ENCODE measurements at places on chromosomes 13 and 19. TPM values are rescaled to one million over a fixed set of nuclear protein-coding genes. Genes with fewer than 3 reads are reported as not detected.

The AP2S1 gene
- total RNA-seq: 120 TPM

The SCEL gene
- total RNA-seq: 54.8 TPM

The ZNF681 gene
- total RNA-seq: 1.7 TPM

The SYT3 gene
- 1.2 TPM for total RNA-seq

The ADAMTSL5 gene
- 3.3 TPM for total RNA-seq

GRCh38 chr13:80341756-80342370, 937 bp upstream of the SPRY2 start:
- DNase-seq: peak; percentile 76

DNA sequence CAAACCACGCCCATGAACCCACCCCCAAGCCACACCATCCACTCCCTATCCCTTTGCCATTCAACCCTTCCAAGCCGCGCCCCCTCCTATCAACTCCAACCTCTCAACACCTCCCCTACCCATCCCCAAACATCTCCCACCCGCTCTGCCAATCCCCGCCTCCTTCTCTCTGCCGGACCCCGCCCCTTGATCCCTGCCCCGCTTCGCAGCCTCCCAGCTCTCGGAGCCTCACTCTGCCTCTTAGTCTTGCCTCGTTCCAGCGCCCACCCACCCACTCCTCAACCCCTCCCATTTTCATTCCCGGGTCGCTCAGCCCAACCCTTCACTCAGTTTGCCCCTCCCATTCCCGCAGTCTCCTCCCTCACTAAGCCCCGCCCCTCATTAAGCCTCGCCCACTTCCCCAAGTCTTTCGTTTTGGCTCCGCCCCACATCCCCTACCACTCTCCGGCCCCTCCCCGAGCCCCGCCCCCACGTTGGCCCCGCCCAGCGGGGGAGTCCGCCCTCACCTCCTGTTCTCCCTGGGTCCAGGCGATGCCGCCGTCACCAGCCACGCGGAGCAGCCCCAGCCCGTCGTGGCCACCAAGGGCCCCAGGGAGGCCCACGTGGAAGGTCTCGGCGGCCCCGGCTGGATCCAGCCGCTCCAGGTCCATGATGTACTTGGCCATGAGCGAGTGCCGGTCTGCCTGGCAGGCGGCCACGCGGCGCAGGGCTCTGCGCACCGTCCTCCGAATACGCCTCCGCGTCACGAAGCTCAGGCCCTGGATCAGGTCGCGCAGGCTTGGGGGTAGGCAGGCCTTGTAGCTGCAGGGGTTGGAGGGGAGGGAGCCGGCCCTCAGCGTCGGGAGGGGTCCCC, 5.7 kb downstream of the JAK3 start:
- DNase-seq: peak; percentile 54

GRCh38 chr13:74003374-74003773, 130.8 kb downstream of the KLF12 start:
- DNase-seq: no peak

DNA sequence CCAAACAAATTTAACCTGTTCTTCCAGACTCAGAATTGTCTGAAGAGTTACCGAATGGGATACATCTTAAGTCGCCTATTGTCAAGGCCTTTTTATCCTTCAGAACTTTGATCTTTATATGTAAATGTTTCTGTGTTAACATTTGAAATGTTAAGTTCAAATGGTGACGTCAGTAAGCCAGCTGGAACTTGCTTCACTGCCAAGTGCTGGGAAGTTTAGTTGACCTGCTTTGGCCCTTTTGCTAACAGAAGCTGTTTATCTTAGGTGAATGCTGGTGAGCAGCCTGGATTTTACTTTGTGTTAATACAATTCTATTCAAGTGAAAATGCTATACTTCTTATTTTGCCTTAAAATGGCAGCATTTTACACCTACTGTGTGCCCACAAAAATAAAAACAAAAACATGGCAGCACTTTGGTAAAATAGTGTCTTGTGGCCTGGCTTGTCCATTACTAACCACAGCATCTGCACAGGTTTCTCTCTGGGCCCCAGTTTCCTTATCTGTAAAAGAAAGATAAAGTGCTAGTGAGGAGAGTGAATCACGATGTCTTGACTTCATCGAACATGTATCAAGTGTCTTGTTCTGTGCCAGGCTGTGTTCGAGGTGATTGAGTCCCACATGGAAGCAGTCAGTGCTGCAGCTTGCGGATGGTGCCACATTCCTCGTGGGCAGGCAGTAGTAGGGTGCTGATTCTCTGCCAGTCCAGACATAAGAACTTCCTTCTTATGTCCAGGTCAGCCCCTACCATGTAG, 2.2 kb downstream of the NAXD start:
- DNase-seq: no peak

- no peak for DNase-seq
Measured at GRCh38 chr19:38202504-38202903, 21.5 kb downstream of the DPF1 start.

- no peak for DNase-seq
Measured at GRCh38 chr19:29031216-29031615, 181.7 kb downstream of the UQCRFS1 start.

DNA sequence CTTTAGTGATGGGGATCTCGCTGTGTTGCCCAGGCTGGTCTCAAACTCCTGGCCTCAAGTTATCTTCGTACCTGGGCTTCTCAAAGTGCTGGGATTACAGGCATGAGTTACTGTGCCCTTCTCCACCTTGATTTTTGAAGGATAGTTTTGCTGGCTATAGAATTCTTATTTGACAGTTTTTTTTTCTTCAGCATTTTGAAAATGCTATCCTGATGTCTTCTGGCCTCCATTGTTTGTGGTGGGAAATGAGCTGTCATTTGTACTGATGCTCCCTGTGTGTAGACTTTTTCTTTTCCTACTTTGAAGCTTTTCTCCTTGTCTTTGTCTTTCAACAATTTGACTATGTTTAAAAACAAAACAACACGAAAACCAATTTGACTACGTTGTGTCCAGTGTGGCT, 54.2 kb downstream of the SIPA1L3 start:
- no peak for DNase-seq

DNA sequence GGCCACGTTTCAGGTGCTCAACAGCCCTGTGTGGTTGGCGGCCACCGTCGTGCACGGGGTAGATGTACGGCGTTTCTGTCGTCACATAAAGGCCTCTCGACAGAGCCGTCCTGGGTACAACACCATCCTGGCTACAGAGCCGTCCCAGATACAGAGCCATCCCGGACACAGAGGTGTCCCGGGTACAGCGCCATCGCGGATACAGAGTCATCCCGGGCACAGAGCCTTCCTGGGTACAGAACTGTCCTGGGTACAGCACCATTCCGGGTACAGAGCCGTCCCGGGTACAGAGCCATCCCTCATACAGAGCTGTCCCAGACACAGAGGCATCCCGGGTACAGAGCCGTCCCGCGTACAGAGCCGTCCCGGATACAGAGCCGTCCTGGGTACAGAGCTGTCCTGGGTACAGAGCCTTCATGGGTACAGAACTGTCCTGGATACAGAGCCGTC, 222.7 kb upstream of the SOX1 start:
- no peak for DNase-seq

GRCh38 chr13:50766013-50766412, 77.5 kb downstream of the DLEU7 start:
- DNase-seq: no peak

DNA sequence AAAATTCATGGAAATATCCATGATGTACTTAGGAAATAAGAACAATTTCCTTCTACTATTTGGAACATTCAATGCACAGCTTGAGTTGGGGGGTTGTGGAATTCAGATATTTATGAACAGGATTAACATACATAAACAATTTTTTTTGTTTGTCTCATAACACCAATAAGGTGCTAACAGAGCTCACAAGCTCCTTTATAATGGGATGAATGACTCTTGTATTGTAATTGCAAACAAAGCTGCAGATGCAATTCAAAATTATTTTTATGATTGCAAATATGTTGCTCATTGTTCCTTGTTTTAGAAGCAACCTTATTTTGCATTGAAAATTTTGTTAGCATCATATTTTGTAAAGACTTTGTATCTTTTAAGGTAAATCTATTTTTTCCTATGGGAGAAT, 265.7 kb downstream of the PCDH17 start:
- no peak for DNase-seq

DNA sequence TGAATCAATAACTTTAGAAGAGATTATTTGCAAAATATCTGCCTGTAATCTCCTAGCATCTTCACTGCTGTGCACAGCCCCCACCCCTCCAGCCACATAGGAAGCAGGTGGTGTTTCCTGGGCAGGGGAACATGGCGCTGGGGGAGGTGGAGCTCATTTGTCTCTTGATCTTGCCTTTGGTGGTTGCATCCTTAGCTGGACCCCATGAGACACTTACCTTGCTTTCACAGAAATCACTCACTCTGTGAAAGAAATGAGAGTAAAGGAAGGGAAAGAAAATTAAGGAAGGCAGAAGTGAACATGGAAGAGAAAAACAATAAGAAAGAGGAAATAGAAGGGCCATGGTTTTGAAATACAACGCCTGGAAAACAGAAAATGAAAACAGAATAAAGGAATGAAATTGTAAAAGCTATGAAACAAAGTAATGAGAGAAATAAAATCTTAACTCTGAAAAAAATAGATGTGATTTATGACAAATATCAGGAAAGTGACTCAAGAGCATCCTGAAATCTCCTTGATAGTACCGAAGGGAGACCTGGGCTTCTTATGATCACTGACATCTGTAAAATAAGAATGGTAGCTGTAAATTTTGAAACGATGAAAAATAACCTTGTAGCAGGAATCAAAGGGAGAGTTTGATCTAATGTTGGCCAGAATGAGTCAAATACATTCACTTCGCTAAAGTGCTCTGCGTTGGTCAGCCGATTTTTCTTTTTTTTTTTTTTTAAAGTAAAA, 17.2 kb upstream of the RNASEH2B start:
- no peak for DNase-seq

GRCh38 chr13:27354379-27354778, 70.0 kb upstream of the GTF3A start:
- DNase-seq: no peak

DNA sequence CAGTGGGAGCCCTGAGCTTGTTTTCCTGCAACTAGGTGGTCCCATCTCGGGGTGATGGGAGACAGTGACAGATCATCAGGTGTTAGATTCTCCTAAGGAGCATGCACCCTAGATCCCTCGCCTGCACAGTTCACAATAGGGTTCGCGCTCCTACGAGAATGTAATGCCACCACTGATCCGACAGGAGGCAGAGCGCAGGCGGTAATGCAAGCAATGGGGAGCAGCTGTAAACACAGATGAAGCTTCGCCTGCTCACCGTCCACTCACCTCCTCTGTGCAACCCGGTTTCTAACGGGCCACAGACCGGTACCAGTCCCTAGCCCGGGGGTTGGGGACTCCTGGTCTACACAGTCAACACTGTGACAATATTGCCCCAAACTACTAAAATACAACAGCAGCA, 38.8 kb downstream of the CARD8 start:
- no peak for DNase-seq

DNA sequence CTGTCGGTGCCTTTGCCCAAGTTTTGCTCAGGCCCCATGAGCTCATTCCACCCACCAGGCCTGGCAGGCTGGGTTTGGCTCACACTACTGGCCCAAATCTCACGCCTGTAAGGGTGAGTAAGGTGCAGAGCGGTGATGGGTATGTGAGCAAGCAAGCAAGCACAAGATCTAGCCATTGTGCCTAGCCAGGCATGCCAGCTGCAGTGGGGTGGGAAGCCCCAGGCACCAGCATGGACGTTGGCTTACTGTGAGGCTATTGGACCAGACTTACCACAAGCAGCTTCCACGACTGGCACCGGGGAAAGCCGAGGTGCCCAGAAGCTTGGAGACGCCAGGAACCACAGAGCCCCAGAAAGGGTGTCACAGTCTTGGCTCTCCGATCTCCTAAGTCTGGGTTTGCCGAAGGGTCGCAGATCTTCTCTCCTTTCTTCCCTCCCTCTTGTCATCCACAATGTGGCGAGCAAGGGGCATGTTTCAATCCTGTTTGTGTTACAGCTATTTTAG, 2659.4 kb upstream of the PCDH20 start:
- no peak for DNase-seq

DNA sequence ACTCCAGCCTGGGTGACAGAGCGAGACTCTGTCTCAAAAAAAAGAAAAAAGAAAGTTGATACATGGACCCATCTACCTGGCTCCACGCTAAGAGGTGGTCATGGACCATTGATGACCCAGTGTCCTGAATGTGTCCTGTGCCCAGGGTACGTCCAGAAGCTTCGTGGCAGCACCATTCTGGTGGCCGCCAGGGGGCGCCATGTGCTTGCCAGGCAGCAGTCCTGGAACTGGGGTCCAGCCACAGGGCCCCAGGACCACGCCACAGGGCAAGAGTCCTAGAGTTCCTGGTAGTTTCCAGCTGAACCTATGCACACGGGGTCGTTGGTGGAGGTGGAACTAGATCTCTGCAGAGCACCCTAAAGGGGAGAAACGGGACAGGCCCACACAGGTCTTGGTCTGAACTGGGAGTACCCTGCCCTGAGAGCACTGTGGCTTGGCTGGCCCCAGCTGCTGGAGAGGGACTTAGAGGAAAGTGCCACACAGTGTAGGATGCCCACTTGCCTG, 19.9 kb upstream of the FBXO27 start:
- peak; percentile 81 for DNase-seq

GRCh38 chr19:38697197-38697596, 47.1 kb downstream of the CAPN12 start:
- DNase-seq: no peak

GRCh38 chr13:101003566-101003965, 329.0 kb upstream of the TMTC4 start:
- DNase-seq: no peak

DNA sequence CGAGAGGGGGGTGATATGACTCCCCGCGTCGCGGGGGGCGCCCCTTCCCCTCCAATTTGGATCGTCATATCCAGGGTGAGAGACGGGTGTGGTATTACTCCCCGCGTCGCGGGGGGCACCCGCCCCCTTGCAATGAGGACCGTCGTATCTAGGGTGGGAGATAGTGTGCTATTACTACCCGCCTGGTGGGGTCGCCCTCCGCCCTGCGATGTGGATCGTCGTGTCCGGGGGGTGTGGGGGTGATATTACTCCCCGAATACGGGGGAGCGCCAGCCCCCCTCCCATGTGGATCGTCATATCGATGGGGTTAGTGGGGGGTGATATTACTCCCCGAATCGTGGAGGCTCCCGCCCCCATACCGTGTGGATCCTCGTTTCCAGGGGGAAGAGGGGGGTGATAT, 29.2 kb upstream of the RGCC start:
- DNase-seq: peak; percentile 46

DNA sequence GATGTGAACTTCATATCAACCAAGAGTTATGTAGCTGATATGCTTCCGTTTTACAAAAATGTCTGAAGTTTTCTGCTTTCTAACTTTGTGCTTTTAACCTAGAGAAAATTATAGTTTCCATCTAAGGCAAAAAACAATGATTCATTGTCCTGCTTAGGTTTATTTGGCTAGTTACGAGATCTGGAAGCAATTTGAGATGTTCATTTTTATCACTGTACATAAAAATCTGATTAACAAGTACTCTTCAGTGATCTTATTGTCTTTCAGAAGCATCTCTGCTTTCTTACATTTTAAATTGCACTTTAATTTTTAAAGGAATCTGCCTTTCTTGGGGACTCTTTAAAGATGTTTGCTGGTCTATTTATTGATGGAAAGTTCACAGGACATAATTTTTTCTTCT, 188.1 kb downstream of the RFC3 start:
- DNase-seq: no peak

DNA sequence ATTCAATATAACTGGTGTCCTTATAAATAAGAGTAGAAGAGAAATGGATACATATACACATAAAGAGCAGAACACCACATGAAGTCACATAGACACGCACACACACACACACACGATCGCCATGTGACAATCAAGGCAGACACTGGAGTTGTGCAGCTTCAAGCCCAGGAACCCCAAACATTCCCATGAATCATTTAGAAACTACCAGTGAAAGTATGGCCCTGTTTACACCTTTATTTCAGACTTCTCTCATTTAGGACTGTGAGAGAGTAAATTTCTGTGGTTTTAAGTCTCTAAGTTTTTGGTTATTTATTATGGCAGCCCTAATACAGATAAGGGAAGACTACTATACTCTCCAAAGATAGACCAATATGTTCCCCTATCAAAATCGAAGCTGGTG, 20.4 kb upstream of the TNFSF13B start:
- no peak for DNase-seq
